Stimulated activated CD4-positive, alpha-beta T cell treated with anti-CD3 and anti-CD28 coated beads, TNF-alpha, amount 100 ng/mL, for 24 hours (primary cell): ENCODE measurements at places on chromosomes 4 and X.

- DNase-seq, result no peak
Observed at GRCh38 chr4:63080934-63081333, 1328.3 kb downstream of the TECRL start.

GRCh38 chr4:99264927-99265326 lies 25.9 kb downstream of the ADH1A start:
- DNase-seq, result no peak

- no peak for DNase-seq
Observed at GRCh38 chrX:95974890-95975289, 709.8 kb upstream of the DIAPH2 start.

DNA sequence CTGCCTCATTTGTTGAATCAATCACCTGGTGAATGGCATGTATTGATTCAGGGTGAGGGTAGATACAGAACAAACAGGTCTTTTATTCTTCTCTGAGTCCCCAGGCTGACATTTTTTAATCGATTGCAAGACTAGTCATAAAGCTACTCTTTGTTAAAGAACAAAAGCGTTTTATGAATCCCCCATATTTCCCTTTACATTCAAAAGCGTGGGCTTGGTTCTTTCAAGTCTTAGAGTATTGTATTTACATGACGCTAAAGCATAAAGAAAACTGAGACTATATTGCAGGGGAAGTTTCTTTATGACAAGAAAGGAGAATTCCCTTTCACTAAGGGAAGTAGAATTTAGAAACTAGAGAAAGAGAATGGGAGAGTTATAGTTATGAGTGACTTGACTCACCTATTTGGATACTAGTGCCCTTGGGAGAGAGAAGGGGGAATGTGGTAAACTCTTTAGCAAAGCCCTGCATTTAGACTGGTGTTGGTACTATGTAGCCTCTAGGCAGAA lies 69.3 kb upstream of the PDE5A start:
- no peak for DNase-seq

DNA sequence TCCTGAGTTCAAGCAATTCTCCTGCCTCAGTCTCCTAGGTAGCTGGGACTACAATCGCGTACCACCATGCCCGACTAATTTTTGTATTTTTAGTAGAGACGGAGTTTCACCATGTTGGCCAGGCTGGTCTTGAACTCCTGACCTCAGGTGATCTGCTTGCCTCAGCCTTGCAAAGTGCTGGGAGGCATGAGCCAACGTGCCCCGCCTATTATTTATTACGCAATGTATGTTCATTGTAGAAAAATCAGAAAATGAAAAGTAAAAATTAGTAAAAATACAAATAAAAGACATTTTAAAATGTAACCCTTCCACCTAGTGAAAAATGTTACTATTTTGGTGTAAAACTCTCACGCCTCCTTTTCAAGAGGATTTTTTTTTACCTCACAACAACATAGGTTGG lies 14.2 kb downstream of the F8A1 start:
- no peak for DNase-seq

DNA sequence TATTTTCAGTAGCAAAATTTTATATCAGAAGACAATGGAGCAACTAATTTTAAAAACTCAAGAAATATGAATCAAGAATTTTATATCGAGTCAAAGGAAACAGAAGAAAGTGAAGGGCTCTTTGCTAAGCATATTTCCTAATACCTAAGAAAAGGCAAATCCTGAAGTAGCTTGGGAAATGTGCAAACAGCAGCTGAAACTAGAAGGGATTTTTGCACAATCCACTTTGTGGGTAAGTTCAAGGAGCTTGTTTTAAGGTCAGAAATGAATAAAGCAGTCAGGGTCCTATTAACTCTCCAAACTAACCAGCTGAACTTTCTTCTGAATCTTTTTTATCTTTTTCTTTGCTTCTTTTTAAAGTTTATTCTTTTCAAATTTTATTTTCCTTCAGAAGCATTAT lies 500.9 kb upstream of the CXorf51A start:
- no peak for DNase-seq

GRCh38 chrX:20517565-20517964 lies 250.9 kb upstream of the RPS6KA3 start:
- DNase-seq, result no peak

- no peak for DNase-seq
Observed at GRCh38 chr4:143338313-143338712, 1.6 kb downstream of the GAB1 start.

- DNase-seq, result no peak
Observed at GRCh38 chr4:25783943-25784342, 78.8 kb downstream of the SEL1L3 start.

DNA sequence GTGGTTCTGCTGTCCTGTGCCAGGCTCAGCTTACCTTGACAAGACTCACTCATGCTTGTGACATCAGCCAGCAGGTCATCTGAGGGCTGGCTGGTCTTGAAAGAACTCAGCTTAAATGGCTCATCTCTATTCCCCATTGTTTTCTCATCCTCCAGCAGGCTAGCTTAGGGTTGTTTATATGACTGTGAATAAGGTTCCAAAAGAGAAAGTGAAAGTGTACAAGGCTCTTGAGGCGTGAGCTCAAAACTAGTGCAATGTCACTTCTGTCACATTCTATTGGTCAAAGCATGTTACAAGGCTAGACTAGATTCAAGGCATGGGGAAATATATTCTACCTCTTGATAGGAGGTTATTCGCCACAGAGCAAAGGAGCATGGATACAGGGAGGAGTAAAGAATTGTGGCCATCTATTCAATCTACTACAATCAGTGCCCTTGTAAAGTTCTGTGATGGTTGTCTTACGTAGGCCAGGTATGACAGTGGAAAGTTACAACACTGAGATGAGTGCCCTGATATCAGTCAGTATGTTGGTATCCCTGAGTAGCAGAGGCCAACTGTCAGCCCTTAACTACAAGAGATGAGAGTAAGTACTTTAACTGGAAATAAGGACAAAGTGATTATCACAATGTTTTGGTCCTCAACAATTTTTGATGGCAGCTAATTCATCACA lies 19.8 kb upstream of the TMLHE start:
- no peak for DNase-seq

- DNase-seq, result no peak
Observed at GRCh38 chrX:76987381-76987780, 459.8 kb upstream of the FGF16 start.

DNA sequence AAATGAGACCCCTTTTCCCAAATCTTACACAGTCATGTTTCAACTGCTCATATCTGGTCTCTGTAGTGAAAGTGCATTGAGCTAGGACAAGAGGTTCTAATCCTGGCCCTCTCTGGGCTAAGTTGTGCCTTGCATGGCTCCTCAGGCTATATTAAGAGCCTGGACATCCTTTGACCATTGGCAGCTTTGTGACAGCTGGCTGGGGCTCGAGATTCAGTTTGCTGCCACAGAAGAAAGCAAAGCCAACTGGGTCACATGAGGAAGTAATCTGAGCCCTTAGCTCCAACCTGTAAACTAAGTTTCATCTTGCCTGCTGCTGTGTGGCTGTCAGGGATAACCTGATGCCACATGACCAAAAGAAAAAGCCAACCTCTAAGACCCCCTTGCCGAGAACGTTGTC lies 51.8 kb upstream of the JADE1 start:
- no peak for DNase-seq

- DNase-seq, result no peak
Observed at GRCh38 chr4:6497796-6498195, 25.4 kb upstream of the PPP2R2C start.

DNA sequence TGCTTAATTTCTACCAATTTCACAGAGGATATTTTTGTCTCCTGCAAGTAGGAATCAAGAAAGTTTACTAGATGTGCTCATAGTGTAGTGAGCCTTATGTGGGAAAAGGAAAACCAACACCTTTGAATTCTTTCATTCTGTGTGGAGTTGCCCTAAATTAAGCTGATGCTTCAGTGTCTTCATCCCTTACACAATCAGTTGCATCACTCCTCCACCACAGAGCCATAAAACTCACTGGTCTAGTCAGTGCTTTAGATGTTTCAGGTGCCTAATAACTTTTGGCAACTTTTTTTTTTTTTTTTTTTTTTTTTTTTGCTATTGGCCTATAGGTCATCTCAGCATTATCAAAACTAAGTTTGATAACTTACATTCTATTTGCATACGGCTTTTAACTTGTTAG lies 41.5 kb downstream of the HHIP start:
- DNase-seq, result no peak

DNA sequence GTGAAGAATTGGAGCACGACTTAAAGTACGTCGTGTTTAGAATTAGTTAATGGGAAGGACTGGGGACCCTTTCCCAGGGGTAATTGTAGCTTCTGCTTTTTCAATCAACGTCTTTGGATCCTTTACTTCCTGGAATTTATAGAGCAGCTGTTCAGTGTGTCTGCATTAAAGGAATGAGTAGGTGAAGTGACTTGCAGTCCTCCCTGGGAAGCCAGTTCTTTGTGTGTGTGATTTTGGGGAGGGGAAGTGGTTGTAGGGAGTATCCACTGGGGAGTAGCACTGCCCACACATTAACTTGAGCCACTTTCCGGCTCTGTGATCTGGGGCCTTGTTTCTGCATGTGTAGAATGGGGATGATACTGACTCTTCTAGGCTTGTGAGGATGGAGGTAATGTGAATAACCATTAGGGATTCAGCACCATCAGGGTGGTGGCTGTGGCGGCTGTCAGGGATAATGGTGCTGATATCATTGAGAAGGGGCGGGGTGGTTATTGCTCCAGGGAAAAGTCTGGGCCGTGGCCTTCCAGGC lies 54.7 kb downstream of the TMEM131L start:
- no peak for DNase-seq

GRCh38 chr4:8644966-8645752 lies 52.6 kb downstream of the CPZ start:
- no peak for DNase-seq

GRCh38 chrX:10017872-10018271 lies 50.7 kb downstream of the CLDN34 start:
- no peak for DNase-seq
